DMS79 treated with DMSO at 0.1 percent for 48 hours (cell line): ENCODE measurements at places on chromosomes 6 and 20.

DNA sequence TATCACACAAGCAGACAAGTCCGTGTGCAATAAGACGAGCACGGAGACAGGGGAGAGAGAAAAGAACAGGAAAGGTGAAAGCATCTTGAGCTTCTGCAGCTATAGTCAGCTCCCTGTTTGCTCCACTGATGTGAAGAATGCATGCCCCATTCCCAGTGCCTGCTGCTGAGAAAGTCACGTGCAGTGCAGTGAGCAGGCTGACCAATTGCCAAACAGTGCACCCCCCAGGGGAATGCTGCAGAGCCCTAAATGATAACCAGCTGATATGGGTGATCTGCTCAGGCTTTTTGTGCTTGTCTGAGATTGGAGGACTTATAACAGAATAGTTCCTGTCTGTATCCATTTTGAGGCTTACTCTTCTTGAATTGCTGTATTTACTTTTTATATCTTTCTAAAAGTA is 121.5 kb downstream of the PACRG start:
- no peak for DNase-seq

GRCh38 chr20:44481719-44482416 is 6.2 kb downstream of the TTPAL start:
- DNase-seq: no peak

DNA sequence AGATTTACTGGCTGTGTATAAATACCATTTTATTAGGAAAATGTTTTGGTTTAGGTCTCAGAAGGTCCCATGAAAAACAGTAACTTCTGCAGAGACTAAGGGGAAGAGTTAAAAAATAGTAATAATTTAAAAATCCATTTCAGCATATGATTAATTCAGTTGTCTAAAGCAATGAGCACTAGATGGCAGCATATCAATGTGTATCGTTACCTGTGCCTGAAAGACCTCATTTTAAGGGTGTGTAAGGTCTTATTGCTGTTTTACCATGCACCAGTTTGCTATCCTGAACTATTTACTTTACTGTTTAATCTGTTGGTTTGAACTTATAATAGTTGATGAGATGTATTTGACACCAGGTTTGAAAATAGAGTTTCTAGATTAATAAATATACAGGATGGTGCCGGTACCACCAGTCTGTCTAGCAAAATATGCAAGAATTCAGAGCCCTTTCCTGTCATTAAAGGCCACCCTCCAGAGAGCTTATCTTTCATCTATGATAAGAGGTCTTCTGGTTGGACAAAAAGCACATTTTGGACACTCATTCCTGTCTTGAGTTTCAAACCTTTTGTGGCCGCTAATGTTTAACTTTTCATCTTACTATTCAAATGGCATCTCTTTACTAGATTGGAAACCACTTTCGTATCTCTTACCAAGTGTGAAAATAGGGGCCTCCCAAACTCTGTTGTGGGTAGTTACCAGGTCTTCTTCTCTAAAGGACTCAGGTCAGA is 8.9 kb upstream of the AHI1 start:
- DNase-seq: peak; percentile 77

DNA sequence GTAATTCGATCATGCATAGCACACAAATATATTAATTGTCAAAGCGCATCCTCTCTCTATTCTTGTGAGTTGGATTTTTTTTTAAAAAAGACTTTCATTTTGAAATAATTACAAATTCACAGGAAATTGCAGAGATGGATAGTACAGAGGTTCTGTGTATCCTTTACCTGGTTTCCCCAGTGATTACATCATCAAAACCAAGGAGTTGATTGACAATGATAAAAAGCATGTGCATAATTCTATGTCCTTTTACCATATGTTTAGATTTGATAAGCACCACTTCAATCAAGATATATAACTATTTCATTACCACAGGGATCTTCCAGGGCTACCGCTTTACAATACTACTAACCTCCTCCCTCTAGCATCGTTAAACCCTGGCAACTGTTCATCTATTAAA is 40.2 kb downstream of the CCN2 start:
- DNase-seq: no peak

DNA sequence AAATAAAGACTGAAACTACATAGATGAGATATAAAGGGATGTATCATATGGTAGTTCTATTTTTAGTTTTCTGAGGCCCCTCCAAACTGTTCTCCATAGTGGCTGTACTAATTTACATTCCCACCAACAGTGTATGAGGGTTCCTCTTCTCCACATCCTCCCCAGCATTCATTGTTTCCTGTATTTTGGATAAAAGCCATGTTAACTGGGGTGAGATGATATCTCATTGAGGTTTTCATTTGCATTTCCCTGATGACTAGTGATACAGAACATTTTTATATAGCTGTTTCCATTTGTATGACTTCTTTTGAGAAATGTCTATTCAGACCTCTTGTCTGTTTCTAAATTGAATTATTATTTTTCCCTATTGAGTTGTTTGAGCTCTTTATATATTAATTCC is 229.3 kb downstream of the RFPL4B start:
- peak; percentile 50 for DNase-seq

DNA sequence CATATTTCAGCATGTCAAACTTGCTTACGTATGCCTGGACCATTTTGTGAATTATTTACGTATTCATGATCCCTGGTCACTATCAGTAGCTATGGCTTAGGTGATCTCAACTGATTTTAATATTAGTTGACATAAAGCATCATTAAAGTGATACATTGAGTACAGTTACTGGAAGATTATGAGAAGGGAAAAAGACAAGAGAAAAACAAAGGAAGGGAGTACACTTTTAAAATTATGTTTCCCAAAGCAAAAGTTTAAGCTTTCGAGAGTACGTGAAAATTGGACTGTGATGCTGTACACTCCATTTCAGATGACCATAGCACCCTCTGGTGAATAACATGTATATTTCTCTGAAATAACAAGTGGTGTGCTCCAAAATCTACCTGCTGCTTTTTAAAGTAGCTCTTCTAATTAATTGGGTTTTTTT is 215.0 kb upstream of the HSF2 start:
- DNase-seq: no peak

DNA sequence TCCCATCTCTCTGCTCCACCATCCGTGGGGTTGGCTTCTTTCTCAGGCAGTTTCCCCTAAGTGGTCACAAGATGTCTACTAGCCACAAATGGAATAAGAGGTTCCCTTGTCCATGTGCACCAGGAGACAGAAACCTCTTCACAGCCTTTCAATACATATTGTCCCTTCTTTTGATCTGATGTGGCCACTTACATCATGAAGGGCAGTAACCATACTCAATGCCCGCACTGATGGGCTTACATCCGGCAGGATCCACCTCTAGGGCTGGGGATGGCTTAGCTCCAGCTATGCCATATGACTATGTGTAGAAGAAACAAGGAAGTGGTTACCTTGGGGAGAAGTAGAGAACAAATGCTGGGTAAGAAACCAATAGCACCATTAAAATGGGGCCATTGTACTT is 64.4 kb downstream of the PLEKHG1 start:
- DNase-seq: no peak

DNA sequence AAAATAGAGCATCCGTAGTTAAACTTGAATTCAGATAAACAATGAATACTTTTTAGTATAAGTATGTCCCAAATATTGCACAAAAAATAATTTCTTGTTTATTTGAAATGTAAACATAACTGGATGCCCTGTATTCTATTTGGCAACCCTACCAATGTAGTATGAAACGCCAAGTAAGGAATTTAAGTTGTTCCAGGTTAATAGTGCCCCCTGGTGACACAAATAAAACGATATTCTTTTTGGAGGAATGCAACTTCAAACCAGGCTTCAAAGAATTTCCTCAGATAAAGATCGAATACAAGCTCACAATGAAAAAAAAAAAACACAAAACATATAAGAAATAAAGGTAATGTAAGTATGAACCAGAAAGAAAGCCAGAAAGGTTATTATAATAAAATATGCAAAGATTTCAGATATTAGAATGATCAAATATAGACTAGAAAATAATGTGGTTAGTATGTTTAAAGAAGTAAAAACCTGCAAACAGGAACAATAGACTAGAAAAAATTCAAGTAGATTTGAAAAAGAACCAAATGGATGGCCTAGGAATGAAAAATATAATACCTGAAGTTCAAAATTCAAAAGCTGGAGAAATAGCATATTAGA is 18.4 kb upstream of the AKAP7 start:
- DNase-seq: no peak

DNA sequence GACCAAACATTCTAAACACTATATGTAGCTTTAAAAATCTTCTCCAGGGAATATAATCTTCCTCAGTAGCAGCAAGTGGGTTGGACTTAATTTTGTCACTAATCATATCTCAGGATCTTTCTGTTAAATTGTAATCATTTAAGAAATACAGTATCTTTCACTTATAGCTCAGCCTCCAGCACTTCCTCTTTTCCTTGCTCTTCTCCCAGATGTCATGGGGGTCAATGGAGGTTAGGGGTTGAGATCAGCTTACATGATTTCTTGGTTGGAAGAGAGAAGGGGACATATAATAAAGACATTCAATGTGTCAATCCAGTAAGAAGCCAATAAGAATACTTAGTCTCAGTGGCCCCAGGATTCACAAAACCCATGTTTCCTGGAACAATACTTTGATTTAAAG is 15.7 kb upstream of the REPS1 start:
- no peak for DNase-seq

DNA sequence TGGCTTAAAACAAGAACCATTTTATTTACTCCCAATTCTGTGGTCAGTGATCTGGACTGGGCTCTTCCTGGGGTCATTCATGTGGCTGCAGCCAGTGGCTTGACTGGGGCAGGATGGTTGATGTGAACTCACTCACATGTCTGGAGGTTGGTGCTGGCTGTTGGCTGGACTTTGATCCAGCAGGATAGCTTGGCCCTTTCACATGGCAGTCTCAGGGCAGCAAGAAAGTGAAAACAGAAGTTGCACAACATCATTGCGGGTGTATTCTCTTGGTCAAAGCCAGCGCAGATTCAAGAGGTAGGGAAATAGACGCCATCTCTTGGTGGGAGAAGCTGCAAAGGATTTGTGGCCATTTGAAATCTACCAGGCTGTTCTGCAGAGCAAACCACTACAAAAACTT is 77.2 kb downstream of the MDGA1 start:
- DNase-seq: no peak
